ENCODE measurements at places on chromosomes 6 and 20. TPM values are rescaled to one million over a fixed set of nuclear protein-coding genes. Genes with fewer than 3 reads are reported as not detected.

GRCh38 chr6:16511723-16512489 is 249.4 kb downstream of the ATXN1 start:
- no peaks in the 10 kb centered on the region for H3K27me3 ChIP-seq
- peak overlapping the region; percentile 35 for H3K27ac ChIP-seq
- no peaks in the 10 kb centered on the region for H3K36me3 ChIP-seq
- peaks cover 30% of the 10 kb centered on the region for H3K4me1 ChIP-seq

GRCh38 chr20:61253264-61253639 is 1.2 kb downstream of the CDH4 start:
- H3K4me1 ChIP-seq, result peaks cover 11% of the 10 kb centered on the region
- H3K27ac ChIP-seq, result no peak overlapping the region
- peaks cover 32% of the 10 kb centered on the region for H3K27me3 ChIP-seq

DNA sequence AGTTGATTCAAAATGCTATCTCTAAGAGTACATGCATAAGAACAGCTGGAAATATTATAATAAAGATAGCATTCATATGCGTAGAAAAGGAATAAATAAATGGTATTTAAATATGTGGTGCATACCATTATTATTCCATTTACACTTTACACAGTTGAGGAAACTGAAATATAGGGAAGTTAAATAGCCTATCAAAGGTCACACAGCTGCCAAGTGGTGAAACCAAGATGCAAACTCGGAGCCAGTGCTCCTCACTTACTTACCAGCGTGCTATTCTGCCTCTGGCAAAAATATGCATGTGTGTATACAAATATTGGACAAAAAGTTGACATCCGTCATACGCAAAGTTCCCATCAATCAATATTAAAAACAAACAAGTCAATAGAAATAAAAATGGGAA is 22.3 kb upstream of the ANKEF1 start:
- H3K4me1 ChIP-seq, result no peaks in the 10 kb centered on the region
- DNase-seq, result no peak
- no peak overlapping the region for H3K4me3 ChIP-seq
- H3K36me3 ChIP-seq, result no peaks in the 10 kb centered on the region

GRCh38 chr6:5730585-5731263 is 276.0 kb downstream of the NRN1 start:
- H3K27me3 ChIP-seq, result no peaks in the 10 kb centered on the region
- H3K4me3 ChIP-seq, result no peak overlapping the region
- no peak for DNase-seq
- no peaks in the 10 kb centered on the region for H3K36me3 ChIP-seq

GRCh38 chr20:11261533-11262000 is 587.8 kb upstream of the JAG1 start:
- no peak for DNase-seq
- H3K27me3 ChIP-seq, result no peaks in the 10 kb centered on the region
- H3K36me3 ChIP-seq, result no peaks in the 10 kb centered on the region
- H3K27ac ChIP-seq, result peak overlapping the region; percentile 90

- DNase-seq, result peak; percentile 59
- H3K27ac ChIP-seq, result no peak overlapping the region
- no peak overlapping the region for H3K4me3 ChIP-seq
- no peaks in the 10 kb centered on the region for H3K36me3 ChIP-seq
These were observed 9.2 kb downstream of the RAET1G start for GRCh38 chr6:149913540-149914240.

DNA sequence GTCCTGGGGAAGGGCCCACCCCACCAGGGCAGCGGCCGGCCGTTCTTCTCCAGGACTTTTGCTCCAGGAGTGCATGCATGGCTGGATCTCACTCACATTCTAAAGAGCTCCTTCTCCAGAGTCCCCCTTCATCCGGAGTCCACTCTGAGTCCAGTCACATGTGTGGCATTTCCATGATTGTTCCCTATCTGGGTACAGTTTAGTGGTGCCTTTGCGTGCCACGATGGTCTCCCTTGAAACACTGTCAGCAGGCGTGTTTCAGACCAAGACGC is 20.9 kb downstream of the OSBPL2 start:
- H3K36me3 ChIP-seq, result peaks cover 9% of the 10 kb centered on the region
- DNase-seq, result no peak
- no peaks in the 10 kb centered on the region for H3K4me1 ChIP-seq
- no peaks in the 10 kb centered on the region for H3K27me3 ChIP-seq
- H3K4me3 ChIP-seq, result no peak overlapping the region
- no peak overlapping the region for H3K27ac ChIP-seq

DNA sequence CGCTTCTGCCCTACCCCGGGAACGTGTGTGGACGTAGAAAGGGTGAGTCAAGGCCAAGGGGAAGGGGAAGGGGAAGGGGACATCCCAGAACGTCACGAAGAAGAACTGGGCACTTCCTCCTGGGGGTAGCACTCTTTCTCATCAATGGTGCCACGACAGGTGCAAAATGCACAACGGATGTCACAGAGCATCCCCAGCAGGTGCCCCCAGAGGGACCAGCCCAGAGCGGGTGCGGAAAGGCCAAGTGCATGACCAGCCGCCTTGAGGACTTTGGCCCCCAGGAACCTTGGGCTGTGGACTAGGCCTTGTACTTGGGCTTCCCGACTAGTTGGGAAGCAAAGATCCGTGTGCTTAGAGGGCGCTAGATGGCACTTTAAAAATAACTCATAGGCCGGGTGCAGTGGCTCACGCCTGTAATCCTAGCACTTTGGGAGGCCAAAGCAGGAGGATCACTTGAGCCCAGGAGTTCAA is 12.1 kb upstream of the SRC start:
- H3K27me3 ChIP-seq, result no peaks in the 10 kb centered on the region
- H3K4me3 ChIP-seq, result no peak overlapping the region
- no peak for DNase-seq
- peaks cover 13% of the 10 kb centered on the region for H3K4me1 ChIP-seq

DNA sequence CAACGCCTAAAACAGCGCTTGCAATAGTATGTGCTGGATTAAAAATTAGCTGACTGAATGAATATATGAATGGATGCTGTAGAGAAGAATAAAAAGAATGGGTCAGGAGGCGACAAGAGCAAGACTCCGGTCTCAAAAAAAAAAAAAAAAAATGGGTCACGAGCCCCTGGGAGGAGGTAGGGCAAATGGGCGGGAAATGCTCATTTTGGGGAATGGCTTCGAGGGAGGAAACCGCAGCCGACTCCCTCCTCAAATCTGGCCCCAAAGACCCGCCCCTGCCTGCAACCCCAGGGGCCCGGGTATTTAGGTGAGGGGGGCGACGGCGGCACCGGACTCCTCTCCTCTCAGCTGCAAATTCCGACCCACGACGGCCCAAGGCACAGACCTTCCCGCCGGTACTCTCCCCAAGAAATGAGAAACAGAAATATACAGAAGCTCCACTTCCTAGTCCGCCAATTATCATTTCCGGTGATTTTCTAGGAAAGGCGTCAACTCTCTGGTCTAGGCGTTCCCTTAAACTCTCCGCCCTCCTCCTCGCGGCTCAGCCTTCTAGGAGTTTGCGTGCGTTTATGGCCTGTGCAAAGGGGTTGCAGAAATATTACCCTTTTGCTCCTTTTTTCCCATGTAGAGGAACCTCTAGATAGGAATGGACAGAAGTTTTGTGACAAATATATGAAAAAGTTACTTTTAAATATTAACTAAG is at the start of gene ZNF311:
TSS of gene ZNF311 (minus strand) at position 133 of the 703 bp plus-strand sequence. CDS start 1,361 bp downstream, outside the sequence.
- no peak for DNase-seq
- peaks cover 27% of the 10 kb centered on the region for H3K27me3 ChIP-seq
- no peaks in the 10 kb centered on the region for H3K36me3 ChIP-seq
- peak within 1 kb of the TSS; percentile 84 for H3K4me3 ChIP-seq
- peaks cover 7% of the 10 kb centered on the region for H3K4me1 ChIP-seq

ACSS1 gene
- 8.2 TPM for total RNA-seq

TFB1M gene
- total RNA-seq, result 14.1 TPM
